D721Med (cell line): ENCODE measurements at places on chromosomes 12 and 14.

GRCh38 chr12:124964251-124964650, 24.7 kb downstream of the DHX37 start:
- no peak for DNase-seq

GRCh38 chr12:63450816-63451215, 217.5 kb downstream of the DPY19L2 start:
- DNase-seq, result no peak

DNA sequence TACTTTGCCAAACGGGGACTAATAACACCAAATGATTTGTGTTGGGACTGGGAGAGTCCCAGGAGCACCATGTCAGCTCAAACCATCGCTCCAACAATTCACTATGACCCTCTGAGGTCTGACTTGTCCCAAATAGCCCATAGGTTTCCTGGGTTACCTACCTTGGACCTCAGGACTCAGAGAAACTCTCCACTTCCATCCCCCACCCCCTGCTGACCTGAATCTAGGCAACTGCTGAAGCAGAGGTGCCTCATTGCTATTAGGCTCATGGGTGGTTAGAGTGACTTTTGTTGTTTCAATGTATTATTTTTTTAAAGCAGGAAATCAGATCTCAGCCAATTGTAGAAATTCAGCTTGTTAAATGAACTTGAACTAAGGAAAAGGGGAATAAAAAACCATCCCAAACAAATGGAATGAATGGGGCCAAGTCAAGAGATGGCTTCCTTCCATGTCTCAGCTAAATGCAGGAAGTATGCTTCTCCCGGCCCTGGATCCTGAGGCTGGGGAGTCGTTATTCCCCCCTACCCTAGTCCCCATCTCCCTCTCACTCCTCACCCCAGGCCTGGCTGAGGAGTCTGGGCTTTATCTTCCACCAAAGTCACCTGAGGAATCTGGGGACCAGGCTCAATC, 80.9 kb upstream of the SLC24A4 start:
- no peak for DNase-seq

GRCh38 chr14:34707722-34708121, 6.7 kb downstream of the CFL2 start:
- no peak for DNase-seq

DNA sequence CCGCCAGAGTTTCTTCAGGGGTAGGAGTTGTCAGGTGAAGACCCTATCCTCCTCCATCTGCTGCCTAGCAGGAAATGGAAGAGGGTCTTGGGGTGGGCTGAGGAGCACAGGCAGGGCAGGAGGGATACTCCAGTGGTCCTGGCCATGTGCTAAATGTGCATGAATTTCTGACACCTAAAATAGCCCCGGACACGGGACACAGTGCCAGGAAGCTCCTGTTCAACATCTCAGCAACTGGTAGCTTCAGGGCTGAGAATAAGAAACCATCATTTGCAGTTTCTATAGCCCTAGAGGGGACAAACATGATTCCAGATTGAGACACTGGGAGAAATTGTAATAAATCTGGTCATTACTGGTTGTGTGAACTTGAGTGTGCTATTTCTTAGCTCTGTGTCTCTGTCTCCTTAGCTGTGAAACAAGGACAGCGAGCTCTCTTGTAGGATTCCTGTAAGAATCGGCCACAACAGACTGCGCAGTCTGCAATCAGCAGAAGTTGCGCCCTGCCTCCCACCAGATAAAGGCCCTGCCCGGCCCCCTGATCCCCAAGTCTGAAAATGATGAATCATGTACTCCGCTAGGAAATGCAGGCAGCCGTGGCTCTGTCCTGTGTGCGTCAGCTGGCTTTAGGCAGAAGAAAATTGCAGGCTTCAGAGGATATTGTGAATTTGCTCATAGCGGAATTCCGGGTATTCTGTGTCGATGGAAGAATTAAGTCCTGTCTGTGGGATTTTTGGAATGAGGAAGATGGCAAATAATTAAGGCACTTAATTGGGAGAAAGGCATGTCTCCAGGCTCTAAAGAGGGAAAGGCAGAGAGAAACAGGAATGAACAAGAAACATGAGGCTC, 35.2 kb upstream of the MEG3 start:
- DNase-seq, result no peak

GRCh38 chr12:120767071-120768024, 41.7 kb downstream of the ACADS start:
- no peak for DNase-seq
